ENCODE measurements at places on chromosomes 3 and 15.

DNA sequence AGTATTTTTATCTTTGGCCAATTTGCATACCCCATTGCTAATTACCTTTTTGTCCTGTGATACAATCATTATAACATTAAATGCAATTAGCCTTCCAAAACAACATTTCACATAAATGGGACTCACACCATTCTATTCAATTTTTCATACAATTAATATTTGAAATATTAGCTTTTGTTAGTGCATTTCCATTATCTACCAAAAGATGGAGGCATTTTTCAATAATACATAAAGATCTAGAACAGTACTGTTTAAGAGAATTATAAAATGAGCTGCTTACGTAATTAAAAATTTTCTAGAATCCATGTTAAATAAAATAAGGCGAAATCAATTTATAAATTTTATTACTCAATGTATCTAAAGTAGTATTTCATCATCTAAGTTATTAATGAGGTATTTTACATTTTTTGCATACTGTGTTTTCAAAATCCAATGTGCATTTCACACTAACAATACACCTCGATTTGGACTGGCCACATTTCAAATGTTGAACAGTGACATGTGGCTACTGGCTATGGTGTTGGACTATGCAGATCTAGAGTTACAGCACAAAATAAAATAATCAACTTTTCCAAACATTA is 74.3 kb downstream of the TJP1 start:
- no peak for DNase-seq

DNA sequence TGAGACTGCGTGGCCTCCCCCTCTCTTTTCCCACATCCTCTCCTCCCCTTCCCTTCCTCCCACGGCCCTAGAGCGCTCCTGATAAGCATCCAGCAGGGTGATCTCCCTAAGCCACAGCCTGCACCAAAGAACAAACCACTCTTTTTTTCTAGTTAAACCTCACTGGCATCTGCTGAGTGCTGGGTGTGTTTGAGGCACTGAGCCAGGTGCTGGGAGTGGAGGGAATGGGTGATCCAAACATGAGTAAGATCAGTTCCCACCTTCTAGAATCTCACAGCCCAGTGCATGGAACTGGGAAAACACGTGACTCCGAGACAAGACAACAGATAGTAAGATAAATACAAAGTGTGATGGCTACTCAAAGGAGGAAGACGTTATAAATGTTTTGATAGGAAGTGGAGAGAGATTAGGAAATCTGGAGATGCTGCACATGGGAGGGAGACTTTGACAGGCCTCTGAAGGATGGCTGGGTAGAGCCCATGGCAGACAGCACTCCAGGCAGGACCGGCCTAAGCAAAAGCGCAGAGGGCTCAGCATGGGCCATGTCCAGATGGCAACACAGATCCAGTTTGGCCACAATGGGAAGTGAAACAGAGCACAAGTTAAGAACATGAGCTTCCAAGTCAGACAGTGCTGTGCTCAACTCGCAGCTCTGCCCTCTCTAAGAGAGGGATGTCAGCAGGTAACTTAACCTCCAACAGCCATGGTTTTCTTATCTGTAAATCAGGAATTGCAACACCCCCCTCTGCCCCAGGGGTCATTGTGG is 55.6 kb downstream of the CCR3 start:
- no peak for DNase-seq

GRCh38 chr3:47011371-47011770 is 31.9 kb downstream of the NBEAL2 start:
- no peak for DNase-seq

DNA sequence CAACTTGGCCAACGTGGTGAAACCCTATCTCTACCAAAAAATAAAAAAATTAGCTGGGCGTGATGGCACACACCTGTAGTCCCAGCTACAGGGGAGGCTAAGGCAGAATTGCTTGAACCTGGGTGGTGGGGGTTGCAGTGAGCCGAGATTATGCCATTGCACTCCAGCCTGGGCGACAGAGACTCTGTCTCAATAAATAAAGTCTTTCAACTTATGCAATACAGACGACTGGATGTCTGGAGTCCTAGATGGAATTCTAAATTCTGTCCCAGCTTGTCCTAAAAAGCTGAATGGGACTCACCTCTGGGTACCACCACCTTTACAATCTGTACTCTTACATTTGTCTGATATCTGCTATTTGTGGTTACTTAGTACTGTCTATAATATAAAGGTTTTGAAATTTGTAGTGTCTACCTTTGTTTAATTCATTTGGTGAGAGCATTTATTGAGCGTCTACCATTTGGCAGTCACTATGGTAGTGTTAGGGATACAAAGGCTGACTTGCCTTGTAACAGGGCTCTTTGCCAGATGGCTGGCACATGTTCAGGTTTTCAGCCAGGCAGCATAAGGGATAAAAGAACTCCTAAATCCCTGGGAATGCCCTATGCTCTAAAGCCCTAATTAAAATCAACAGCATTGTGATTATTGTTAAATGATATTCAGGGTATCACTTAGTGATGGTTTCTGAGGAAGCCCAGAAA is 7.2 kb upstream of the ZNF609 start:
- no peak for DNase-seq

GRCh38 chr15:60255390-60255789 is 142.4 kb downstream of the ANXA2 start:
- DNase-seq: no peak

DNA sequence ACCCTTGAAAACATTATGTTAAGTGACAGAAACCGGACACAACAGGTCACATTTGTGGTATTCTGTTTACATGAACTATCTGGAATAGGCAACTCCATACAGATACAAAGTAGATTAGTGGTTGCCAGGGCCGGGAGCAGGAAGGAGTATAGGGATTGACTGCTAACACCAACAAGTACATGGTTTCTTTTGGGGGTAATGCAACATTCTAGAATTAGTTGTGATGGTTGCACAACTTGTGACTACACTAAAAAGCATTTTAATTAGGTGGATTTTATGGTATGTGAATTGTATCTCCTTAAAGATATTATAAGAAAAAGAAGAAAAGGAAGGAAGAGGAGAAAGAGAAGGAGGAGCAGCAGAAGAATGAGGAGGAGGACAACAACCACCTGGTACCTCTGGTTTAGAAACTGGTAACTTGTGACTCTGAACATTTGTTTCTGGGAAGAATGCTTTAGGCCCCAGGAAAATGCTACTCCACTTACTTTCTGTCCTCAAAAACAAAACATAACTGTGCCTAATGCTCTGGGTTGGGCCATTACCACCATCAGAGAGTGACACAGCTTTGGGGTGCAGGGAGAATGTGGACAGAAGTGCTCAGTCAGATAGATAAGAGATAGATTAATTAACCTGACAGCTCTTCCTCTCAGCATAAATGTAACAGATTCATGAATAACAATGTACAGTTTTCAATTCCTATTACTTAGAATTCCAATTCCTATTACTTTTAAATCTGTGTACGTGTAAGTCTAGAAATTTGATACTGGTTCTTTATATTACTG is 20.3 kb downstream of the SETMAR start:
- DNase-seq: no peak

- DNase-seq: no peak
These were observed at the start of gene LRRFIP2 for GRCh38 chr3:37174532-37175126. LRRFIP2 (minus strand) TSS chr3:37174582; CDS start chr3:37148983, 25,599 bp downstream.

GRCh38 chr15:99210334-99210733 is 39.0 kb downstream of the TTC23 start:
- DNase-seq: no peak

DNA sequence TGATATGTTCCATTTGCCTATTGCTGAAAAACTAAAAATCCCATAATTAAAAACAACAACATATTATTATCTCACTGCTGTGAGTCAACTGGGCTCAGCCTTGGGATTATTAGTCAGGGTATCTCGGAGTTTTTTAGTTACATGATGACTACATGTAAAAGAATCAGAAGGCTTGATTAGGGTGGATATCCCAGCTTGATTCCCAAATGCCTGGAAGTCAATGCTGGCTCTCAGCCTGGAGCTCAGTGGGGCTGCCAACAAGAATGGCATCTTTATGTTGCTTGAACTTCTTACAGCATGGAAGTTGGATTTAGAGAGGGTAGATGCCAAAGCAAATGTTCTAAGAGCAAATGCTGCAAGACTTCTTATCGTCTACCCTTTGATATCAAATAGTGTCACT is 278.5 kb downstream of the PLOD2 start:
- no peak for DNase-seq

DNA sequence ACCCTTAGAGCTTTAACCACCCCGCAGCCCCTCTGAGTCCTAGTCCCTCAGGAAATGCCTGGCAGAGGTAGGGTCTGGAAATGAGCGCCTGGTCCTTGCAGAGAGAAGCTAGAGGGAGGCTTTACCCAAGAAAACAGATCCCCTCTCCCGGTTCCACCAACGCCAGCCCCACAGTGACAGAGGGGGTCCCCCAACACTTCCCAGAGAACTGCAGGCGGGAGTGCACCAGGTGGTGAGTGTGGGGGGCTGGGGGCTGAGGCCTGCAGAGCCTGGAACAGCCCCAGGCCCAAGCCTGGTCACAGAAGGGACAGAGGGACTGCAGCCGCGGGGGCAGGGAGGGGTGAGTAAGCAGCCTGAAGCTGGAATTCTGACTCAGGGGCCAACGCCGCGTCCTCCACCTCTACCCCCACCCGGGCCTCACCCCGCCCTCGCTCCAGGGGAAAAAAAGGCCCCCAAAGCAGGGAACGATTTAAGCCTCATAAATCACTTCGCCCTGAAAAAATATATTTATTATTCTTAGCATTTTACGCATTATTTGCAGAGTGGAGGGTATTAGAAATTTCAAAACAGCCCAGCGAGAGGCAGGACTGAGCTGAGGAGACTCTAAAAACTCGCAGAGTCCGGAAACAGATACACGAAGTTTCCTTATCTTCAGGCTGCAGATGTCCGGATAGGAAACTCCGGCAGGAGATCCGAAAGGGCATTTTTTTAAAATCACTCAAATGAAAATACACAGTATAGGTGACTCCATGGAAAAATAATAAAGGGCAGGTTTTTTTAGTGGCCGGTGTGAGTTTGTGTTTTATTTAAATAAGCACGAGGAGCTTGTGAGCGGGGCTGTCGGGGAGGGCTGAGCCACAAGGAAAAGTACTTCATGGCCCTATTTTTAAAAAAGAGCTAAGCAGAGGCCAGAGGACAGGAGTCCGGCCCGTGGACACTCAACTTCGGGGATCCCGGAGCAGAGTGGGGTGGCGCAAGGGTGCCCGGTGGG is 10.0 kb downstream of the GATA2 start:
- no peak for DNase-seq

DNA sequence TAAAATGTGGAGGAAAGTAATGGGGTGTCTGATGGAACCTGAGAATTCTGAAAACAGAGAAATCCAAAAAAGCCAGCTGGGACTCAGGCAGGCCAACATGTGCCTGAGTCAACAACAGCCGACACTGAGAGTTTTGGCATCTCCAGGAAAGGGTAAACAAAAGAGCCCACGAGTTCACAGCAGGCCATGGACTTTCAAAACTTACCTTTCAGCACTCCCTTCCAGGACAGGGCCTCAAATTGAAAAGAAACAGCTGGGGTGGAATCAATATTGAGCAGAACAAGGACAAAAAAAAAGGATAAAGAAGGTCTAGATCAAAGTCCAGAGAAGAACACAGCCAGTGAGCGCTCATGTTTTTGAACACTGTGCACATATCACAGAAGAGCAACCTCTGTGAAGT is 735.4 kb upstream of the GRM7 start:
- no peak for DNase-seq

- no peak for DNase-seq
These were observed 50.4 kb downstream of the DNAH1 start for GRCh38 chr3:52366527-52366926.

DNA sequence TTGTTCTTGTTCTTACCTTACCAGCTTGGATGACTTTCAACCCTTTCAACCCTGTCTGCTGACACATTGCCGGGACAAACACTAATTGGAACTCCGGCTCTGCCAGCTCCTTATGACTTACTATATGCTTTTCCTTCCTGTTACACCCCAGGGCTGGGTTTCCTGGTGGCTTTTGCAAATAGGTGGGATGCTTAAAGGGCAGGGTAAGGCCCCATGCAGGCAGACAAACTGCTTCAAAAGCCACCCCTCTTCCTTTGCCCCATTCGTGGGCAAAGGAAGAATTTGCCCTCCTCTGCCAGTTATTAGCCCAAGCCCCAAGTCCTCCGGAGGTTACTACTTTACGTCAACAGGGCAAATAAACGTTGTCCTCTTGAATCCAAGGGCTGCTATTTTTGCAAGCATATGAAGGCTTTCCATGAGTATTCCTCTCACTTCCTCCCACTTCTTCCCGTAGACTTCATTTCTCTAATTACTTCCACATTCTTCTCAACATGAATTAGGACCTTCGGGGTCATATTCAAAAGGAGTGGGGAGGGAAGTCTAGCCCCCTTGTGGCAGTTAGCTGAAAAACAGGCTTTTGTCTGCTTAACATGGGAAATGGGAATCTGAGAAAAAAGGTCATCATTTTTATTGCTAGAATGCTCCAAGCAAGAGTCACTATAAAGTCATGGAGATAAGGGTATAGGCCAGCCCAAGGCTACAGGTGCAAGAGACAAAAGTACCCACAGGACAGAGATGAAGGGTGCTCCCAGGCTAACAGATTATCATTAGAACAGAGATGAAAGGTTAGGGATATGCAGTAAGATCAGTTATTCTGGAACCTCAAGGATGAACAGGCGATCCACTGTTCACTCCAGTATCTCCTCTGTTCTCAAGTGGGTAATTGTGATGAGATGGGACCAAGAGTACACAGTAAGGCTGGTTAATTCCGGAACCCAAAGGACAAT is 56.3 kb upstream of the FSTL1 start:
- no peak for DNase-seq

DNA sequence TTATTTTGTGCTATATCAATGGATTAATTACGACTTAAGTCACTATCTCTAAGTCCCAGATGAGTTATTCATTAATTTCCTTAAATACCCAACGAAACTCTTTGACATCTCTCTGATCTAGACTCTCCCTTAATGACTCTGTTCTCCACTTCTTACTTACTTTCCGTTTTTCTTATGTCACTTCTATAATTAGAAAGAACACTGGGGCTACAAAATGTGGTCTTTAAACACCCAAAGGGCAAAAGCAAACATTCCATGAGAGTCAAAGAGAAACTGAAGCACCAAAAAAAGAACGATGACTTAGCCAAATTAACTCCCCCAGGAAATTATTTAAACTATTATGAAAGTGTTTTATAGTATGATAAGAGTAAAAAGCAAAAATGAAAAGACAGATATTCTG is 166.4 kb upstream of the UBE2E2 start:
- DNase-seq: no peak
